AG08395 (cell line): ENCODE measurements at places on chromosomes 6 and 20.

GRCh38 chr20:23136893-23137745 lies 51.0 kb upstream of the CD93 start:
- DNase-seq: no peak

GRCh38 chr6:11632795-11633511 lies 95.4 kb downstream of the TMEM170B start:
- peak; percentile 58 for DNase-seq

- DNase-seq: no peak
Observed at GRCh38 chr20:34564833-34565232, 6.3 kb downstream of the MAP1LC3A start.

DNA sequence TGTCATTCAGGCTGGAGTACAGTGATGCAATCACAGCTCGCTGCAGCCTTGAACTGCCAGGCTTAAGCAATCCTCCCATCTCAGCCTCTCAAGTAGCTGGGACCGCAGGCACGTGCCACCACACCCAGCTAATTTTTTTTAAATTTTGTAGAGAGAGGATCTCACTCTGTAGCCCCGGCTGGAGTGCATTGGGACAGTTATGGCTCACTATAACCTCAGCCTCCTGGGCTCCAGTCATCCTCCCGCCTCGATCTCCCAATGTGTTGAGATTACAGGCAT lies 86.5 kb downstream of the SERAC1 start:
- no peak for DNase-seq

- no peak for DNase-seq
Observed at GRCh38 chr20:44599715-44600114, 17.3 kb downstream of the PKIG start.

DNA sequence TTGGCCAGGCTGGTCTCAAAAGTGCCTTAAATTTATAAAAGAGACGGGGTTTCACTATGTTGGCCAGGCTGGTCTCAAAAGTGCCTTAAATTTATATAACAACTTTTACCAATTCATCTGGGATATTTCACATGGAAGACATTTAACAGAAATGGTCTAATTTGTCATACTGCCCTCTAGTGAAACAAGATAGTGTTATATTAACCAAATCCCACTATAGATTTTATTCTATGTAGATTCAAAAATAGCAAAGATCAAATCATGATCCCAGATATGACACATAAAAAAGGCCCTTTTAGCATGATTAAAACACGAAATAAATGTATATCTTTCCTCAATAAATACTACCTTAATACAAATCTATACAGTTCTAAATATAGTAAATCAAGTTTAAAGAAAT lies 102.8 kb upstream of the TFAP2D start:
- DNase-seq: peak; percentile 3

DNA sequence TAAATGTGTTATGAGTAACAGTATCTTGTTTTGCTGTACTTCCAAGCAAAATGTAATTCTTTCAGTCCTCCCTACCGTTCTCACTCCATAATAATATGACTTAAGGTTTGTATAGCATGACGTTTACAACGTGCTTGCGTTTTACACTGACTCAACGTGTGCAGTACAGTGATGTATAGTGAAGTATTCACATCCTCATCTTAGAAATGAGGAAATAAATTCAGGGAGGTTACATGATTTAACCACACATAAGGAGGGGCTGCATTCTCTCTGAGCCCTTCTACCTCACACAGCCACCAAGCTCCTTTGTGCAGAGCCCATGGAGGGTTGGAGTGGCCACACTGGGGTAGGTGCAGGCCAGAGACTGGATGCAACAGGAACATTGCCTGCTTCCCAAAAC lies 164.5 kb downstream of the MTHFD1L start:
- no peak for DNase-seq

GRCh38 chr6:140542863-140543262 lies 1168.4 kb upstream of the CITED2 start:
- no peak for DNase-seq

- no peak for DNase-seq
Observed at GRCh38 chr6:27476090-27476489, 3.2 kb upstream of the ZNF184 start.

GRCh38 chr6:31575335-31575901 lies at the start of gene TNF:
TNF (plus strand) TSS chr6:31575565; CDS start chr6:31575742, 177 bp downstream.
- no peak for DNase-seq

GRCh38 chr6:133956416-133957049 lies 3.5 kb downstream of the TBPL1 start:
- DNase-seq: no peak

DNA sequence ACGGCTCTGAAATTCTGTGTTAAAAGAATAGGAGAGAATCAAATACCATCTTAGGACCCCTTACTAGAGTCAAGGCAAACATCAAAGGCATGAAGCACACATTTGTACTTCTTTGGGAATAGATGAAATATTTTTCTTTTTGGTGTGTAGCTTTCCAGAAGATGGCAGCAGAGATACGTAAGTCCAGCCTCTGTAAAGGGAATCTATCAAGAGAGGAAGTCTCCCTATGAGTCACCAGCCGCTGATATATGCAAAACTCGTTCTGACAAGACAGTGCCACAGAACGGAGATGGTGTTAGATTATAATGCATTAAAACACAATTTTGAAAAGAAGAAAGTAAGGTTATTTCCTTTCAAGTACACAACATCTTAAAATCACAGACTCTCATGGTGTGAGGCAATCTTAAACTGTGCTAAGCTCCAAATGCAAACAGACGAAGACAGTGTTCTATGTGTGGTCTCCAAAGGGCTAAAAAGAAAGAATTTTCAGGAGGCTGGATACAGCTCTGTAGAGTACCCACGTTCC lies 120.0 kb upstream of the AGPAT4 start:
- peak; percentile 90 for DNase-seq

DNA sequence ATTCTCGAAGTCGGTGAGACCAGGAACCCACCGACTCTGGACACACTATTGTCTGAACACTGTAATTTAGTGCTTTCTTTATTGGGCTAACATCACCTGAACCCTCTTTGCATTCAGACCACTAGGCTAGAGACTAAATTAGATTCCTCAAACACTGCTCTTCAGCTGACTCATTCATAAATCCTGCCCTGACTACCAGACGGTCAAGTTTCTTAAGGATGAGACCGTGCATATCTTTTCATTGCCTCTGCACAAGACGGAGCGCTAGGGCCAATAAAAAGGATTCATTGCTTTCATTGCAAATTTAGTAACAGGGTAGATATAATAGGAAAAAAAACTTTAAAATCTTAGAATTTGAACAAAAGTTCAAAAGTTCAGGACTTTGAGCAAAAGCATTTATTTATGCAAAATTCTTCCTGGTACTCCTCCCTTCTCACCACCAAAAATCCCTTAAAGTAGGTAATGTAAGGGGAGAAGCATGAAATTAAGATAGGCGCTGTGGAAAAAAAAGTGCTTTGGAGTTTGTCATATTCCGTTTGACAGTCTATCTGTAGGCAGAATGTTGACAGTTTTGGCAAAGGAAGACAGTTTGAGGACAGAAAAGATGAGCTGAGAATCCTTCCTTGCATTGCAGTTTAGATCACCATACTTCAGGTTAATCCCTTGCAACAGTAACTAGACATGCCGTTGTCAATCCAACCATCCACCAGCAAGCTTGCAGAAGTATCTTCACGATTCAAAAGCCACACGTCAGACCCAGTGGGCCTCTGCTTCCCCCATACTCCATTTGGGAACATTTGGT lies 328.6 kb upstream of the JARID2 start:
- peak; percentile 40 for DNase-seq

DNA sequence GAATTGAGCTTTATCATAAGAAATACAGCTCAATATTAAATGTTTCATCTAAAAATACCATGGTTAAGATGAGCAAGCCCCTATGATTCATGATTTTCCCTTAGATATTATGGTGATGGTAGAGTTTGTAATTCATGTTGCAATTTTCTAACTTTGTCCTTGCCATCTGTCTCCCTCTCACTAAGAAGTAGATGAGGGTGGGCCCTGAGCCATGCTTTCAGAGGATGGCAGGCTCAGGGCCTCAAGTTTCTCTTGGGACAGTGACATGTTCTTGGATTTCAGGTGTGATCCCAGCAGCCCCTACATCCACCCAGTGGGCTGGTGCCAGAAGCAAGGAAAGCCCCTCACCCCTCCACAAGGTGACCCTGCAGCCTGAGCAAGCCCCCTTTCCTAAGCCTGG lies 25.6 kb downstream of the L3MBTL1 start:
- DNase-seq: peak; percentile 32

DNA sequence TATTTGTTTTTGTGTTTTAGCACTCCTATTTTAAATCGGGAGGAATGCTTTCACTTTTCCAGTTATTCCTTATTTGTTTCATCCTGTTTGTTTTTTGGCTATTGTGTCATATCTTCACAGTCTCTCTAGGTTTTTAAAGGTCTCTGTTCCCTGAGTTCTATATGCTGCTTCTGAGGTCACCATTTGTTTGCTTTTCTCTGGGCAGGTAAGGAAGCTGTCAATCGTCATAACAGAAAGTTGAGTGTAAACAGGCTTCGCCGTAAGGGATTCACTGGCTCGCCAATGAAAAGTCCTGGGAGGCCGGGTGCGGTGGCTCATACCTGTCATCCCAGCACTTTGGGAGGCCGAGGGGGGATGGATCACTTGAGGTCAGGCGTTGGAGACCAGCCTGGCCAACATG lies 48.7 kb upstream of the RPS6KA2 start:
- no peak for DNase-seq

DNA sequence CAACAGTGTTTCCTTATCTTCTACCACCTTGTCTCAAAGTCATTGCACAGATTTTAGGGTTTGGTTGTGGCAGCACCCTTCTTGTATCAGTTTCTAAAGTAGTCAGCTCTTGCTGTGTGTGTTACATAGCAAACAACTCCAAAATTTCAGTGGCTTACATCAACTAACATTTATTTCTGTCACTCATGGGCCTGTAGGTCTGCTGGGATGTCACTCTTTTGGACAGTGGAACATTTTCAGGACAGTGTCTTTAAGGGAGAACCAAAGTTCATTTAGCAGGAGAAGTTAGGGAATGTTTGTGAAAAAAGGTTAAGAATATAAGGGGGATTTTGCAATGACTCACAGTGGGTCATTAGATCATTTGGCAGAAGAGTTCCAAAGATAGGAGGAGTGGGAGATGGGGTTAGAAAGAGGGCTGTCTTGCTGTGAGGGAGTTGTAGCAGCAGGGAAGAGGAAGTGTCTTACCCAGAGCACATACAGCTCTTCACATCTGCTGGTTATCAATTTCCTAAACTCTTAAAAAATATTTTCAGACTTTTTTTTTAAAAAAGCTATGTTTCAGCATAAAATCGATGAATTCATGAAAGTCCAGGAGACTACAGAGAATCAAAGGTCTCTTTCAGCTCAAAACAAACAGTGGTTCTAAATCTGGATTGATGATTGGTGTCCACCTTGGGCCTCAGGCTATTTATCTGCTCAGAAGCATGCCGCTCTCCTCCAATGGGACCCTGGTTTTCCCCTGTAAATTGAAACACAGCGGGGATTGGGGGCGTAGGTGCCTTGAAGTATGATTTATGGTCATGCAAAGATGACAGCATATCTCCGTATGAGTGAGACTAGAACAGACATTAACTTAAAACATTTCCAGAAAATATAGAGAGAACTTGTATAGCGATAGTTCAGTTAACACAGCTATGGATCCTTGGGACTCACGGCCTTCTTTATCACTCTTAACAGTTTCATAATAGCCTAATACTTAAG lies 117.3 kb downstream of the B3GAT2 start:
- DNase-seq: no peak

DNA sequence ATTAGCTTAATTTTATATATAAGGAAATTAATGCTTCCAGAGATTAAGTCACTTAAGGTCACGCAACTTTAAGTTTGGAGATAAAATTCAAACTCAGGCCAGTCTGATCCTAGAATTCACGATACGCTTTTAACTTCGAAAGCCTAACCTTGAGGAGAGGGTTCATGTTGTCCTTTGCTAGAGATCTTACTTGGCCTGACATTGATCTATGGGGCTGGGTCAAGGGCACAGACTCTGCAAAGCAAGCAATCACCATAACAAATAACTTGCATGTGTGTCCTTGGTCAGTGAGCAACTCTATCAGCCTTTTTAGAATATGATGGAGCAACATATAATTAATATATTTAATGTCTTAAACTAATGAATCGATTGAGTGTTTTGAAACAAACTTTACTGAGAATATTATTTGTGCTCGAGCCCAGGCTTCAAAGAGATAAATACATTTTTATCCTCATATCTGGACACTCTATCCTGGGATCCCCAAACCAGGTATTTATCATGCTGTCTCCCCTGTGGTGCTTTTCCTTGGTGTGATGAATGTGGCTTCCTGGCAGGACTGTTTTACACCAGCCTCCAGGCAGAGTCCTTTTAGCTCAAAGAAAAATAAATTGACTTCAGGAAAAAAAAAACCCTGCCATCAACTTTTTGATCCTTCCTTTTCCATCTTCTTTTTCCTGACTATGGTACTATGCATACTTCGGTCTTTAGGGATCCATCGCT lies 29.1 kb downstream of the RPS12 start:
- DNase-seq: no peak

- no peak for DNase-seq
Observed at GRCh38 chr20:36285746-36286447, 20.2 kb upstream of the DLGAP4 start.

- DNase-seq: peak; percentile 31
Observed at GRCh38 chr6:110270165-110270564, 88.0 kb downstream of the METTL24 start.

DNA sequence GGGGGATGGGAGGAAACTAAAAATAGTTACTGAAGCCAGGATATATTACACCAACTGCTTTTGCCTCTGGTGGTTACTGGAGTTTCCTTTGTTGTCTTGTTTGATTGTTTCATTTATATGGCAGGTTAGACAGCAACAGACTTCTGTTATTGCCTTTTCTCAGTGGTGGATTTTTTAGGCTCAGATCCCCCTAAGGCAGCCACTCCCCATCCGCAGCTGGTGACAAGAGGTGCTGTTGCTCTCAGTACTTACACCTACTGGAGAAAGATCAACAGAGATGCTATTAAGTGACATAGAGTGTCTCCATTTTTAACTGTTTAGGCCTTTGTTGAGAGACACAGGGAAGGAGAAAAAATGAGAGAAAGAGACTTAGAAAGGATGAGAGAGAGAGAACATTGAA lies 552.1 kb downstream of the PKHD1 start:
- DNase-seq: no peak

DNA sequence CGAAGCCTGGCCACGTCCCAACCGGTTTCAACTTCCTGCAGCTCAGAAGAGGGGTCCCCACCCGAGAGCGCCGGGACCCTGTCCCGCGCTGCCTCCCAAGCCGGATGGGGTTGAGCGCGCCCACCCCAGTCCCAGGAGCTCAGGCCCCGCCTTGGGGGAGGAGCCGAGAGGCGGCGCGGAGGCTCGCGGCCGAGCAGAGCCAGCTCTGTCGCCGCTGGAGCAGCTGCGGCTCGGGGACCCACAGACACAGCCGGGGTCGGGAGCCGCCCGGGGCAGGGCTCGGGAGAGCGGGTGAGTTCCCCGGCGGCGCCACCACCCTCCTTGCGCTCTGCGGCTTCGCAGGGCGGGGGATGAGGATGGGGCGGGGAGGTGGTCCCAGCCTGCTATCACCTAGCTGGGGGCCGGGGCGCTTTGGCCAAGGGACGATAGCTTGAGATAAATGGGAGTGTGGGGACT lies at the start of gene PPP1R16B:
PPP1R16B (plus strand) TSS at position 196 of the 456 bp plus-strand sequence. CDS start 30,229 bp downstream, outside the sequence.
- peak; percentile 46 for DNase-seq

- no peak for DNase-seq
Observed at GRCh38 chr20:17878912-17879602, 89.5 kb downstream of the SNX5 start.
